ENCODE measurements at places on chromosomes 1 and 21. TPM values are rescaled to one million over a fixed set of nuclear protein-coding genes. Genes with fewer than 3 reads are reported as not detected.

GRCh38 chr1:90719330-90720144 lies 2.4 kb upstream of the BARHL2 start:
- peak; percentile 72 for DNase-seq

DNA sequence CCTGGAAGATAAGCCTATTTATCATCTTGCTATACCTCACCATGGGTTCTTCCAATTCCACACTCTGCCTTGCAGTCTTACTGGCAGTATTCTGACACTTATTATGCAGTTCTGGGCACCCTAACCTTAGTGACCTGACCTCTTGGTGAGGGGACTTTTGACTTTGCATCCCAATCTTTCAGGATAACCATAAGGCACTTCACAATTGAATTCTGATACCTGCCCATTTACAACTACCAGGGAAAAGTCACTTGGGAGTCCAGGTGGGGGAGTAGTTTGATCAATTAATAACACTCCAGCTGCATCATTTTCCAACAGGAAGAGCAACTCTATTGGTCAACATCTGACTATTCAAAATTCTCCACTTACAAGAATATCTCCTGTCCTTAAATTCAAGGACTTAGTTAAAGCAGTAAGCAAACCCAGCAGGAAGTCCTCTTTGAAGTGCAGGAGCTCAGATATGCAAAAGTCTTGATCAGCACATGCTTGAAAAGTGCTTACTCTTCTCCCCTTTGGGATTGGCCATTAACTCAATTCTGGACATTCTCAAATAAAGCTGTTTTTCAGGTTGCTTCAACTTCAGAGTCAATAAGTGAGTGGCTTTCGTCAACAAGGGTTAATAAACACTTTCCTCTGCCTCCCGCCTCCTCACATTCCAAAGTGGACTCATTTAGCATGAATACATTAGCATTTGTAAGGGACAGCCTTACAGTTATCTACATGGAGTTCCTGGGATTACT lies 177.4 kb upstream of the NRIP1 start:
- no peak for DNase-seq

DNA sequence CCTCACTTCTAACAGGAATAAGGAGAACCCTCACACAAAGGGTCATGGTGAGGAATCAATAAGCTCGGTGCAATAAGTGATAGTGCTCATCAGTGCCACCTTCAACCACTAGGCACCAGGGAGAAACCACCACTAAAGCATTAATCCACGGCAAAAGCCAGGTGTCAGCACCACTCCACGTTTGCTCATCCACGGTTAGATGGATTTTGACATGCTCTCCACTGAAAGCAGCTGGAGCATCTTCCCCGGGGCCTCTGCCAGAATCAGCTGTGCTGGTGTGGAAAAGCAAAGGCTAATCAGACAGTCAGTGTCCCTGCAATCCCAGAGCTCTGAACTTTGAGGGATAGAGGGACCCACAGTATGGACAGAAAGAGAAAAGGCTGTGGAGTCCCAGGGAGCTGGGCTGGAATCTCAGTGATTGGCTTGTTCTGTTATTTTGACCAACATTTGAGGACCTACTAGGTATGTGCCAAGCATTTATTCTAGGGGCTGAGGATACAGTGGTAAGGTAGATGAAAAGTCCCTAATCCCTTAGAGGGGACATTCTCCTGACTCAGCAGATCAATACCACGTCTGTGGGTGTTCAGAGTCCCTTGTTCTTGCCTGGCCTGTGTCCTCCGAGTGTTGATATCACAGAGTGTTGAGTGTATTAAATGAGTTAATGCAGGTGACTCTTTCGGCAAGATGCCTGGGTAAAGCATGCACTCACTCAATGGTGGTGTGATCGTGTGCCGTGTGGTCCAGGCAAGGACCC lies 41.3 kb downstream of the FHAD1 start:
- no peak for DNase-seq

RFX5 gene
- 31.1 TPM for total RNA-seq

TTC13 gene
- 13.7 TPM for total RNA-seq

KCNJ9 gene
- not detected for total RNA-seq

TAS1R3 gene
- not detected for total RNA-seq

ZBTB7B gene
- total RNA-seq, result 50.5 TPM
